ENCODE measurements at places on chromosomes 3 and 15. TPM values are rescaled to one million over a fixed set of nuclear protein-coding genes. Genes with fewer than 3 reads are reported as not detected.

The MASP1 gene
- 6.7 TPM for polyA plus RNA-seq

GRCh38 chr15:61558172-61559136 is 329.4 kb upstream of the RORA start:
- no peak for DNase-seq

The MAGEL2 gene
- 3.3 TPM for polyA plus RNA-seq

The ACAN gene
- 0.83 TPM for polyA plus RNA-seq

GRCh38 chr3:152149832-152150231 is 118.9 kb upstream of the MBNL1 start:
- DNase-seq = no peak

The HACL1 gene
- 24.6 TPM for polyA plus RNA-seq

The C15orf62 gene
- polyA plus RNA-seq = 4.4 TPM

The TUSC7 gene
- polyA plus RNA-seq = not detected

GRCh38 chr3:171227359-171227758 is 200.8 kb upstream of the SLC2A2 start:
- DNase-seq = no peak

DNA sequence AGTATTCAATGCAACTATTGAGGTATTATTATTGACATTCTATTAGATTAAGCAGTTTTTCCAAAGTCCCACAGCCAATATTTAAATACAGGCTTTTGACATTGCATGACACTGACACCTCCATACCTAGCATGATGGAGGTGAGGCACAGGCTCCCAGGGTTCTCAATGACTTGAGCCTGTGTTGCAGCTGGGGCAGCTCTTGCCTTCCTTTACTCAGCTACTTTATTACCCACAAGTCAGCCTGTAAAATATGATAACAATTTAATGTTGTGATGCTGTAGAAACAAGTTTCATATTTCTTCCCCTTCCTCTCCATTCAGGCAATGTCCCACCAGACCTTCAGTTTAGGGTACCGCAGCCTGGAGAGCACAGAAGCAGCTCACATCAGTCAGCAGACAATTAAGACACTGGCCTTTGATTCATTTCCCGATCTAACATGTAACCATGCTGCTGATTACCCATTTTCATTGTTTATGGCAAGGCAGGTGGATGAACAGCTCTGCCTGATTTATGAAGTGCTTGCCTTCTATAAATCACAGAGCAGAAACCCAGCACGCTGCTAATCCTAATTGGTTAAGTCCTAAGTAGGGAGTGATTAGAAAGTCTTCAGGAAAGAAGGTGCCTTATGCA is 826.1 kb downstream of the AGBL1 start:
- no peak for DNase-seq

Measured in left lung (tissue), 14 donors.